ENCODE measurements at places on chromosomes 5 and 9.
A peak's percentile ranks its signal among the peaks of the same experiment; 100 is the strongest.

DNA sequence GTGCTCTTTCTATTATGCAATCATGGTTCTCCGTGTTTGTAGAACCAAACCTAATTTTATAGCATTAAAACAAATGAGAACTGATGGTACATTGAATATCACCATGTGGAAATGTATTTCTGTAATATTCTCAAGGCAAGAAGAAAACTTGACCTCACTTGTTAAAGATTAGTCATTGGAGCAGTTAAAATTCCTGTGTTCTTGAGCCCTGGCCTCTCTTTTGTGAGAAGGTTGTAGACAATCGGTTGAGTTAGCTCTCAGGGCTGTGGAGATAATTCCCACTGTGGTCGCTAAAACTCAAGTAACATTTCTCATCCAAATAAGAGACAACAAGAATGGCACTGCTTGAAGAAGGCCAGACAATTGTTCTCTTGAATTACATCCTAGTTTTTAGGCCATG, 216.0 kb upstream of the KLF4 start:
- no peak for DNase-seq

DNA sequence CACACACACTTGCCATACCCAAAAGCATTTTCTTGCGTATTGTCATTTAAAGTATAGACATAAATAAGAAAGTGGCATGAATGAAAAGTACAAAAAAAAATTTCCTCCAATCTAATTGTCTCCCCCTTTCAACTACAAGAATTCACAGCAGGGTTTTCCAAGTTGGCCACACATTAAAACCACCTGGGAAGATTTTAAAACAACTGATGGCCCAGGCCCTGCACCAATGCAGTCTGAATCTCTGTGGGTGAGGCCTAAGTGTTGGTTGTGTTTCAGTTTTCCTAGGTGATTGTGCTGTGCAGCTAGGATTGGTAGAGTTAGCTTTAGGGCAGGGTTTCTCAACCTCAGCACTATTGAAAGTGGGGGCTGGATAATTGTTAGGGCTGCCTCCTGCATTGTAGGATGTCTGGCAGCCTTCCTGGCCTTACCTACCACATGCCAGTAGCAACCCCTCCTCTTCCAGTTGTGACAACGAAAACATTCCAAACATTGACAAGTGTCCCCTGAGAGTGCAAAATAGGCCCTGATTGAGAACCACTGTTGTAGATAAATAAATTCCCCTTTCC, 337.1 kb downstream of the KIAA0825 start:
- no peak for DNase-seq

DNA sequence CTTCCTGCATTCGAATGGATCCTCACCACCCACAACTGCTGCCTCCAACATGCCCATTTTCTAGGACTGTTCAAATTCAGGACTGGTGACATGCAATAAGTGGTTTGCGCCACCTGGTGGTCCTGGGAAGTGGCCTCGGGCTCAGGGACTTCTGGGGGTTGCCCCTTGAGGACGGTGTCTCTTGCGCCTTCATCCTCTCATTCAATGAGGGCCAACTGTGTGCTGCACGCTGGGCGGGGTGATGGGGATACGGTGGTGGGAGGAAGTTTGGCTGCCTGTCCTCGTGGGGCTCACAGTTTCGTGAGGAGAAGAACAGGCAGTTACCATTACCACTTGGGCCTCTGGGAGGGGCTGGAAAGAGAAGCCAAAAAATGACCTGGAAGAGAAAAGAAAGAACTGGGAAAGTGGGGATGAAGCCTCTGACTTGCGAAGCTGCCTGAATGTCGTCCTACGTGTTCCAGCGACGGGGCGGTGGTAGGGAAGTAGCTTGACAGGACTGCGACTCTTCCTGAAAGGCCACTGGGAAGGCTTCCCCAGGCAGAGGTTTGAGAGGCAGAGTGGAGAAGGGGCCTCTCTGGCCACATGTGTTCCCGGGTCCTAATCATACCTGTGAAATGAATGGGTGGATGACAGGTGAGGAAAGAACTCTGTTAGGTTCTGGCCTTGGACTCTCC, 49.0 kb downstream of the PSD2 start:
- DNase-seq = peak; percentile 86

DNA sequence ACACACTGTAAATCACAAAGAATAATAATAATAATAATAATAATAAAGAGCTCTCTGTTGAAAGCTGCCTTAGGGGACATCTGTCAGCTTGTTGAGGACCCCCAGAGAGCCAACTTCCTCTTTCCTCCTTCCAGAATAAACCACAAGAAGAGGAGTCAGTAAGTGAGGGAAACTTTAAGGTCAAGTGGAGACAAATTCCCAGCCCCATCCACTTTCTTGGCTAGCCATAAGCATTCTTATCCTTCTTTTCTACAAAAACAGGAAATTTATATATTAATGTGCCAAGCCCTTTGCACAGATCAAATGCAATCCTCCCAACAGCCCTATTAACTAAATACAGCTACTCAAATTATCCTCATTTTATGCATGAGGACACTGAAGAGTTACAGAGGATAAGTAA, 9.4 kb upstream of the C5orf58 start:
- DNase-seq = no peak

GRCh38 chr5:148374690-148375360, 8.9 kb upstream of the FBXO38 start:
- DNase-seq = peak; percentile 56

DNA sequence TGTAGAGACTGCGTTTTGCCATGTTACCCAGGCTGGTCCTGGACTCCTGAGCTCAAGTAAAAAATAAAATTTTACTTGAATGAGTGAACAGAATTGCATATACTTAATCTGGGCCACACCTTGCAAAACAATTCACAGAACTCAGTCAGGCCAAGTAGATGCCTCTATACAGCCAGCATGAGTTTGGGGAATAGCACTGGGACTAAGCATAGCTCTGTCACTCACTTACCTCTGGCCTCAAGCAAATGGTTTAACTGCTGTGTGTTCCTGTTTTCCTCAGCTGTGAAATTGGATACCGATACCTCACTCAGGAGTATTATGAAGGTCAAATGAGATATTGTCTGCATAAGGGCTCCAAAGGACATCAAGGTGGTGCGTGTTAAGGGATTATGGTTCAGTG, 10.9 kb upstream of the FRMPD1 start:
- DNase-seq = no peak

- DNase-seq = no peak
Measured at GRCh38 chr5:142601432-142601831, 84.5 kb downstream of the FGF1 start.

DNA sequence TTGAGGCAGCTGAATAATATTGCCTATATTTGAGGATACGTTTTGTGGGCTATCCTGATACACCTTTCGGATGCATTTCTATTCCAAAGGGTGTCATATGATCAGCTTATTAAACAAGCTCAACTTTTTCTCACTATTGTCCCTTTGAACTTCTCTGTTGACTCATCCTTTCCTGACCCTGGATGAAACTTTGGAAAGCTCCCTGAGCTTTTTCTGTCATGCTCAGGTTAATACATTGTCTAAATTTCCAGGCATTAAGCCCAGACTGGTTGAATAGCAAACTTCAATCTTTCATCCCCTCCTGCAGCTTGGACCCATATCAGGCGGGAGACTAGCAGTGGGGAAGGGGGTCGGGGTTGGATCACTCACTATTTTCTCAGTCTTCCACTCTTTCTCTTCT, 104.9 kb upstream of the PTPN3 start:
- DNase-seq = no peak

DNA sequence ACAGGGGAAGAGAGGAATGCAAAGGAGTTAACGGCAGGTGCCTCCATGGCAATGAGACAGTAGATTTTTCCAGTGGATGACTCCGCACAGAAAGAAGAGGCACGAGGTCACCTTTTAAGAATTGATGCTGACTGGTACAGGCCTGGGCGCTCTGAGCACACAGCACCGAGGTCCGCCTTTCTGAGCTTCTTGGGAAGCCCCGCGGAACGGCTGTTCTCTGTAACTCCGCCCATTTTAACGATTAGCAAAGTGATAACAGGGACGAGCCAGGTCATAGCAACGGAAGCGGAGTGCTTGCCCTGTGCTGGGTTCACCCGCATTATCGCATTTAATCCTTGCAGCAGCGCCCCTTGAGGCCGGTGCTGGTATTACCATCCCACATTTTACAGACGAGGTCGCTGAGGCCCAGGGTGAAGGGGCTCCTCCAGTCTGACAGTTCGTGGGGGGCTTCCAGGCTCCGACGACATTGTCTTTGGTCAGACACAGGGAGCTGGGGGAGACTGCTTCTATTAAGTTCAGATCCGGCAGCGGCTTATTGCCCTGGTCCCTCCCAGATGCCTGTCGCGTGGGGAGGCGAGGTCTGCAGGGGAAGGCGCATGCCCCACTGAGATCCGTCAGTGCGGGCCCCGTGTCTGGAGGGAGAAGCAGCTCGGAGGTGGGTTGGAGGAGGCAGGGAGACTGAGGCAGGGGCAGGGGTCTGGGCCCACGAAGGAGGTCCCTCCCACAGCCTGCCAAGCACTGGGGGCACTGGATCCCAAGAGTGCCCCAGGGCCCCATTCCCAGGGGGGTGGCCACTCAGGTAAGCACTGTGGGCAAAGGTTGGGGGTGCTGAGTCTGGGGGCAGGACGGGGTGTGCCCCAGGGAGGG, 22.3 kb upstream of the HMCN2 start:
- DNase-seq = peak; percentile 80

GRCh38 chr5:120967366-120967765, 503.3 kb downstream of the PRR16 start:
- DNase-seq = no peak

DNA sequence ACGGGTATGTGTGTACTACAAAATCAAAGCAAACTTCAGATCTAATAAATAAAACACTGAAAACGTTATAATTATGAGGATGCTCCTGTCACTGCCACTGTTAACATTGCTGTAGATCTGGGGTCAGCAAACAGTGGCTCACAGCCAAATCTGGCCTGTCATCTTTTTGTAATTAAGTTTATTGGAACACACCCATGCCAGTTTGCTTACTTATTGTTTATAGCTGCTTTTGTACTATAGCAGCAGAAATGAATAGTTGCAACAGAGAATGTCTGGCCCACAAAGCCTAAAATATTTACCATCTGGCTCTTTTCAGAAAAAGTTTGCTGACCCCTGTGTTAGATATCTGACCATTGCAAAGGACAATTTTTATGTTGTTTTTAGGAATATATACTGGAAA, 32.1 kb downstream of the PRRC1 start:
- no peak for DNase-seq

DNA sequence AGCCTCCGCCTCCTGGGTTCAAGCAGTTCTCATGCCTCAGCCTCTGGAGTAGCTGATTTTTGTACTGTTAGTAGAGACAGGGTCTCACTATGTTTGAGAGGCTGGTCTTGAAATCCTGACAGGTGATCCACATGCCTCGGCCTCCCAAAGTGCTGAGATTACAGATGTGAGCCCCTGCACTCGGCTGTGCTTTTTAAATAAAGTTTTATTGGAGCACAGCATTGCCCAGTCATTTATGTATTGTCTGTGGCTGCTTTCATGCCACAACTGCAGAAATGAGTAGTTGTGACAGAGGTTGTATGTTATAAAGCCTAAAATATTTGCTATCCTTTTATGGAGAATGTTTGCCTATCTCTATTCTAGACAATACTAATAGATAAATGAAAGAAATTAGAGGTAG, 169.2 kb downstream of the AOPEP start:
- DNase-seq = no peak

- DNase-seq = no peak
Measured at GRCh38 chr9:16411311-16411710, 459.2 kb downstream of the BNC2 start.

GRCh38 chr9:109411798-109412352, 86.2 kb downstream of the PTPN3 start:
- no peak for DNase-seq

DNA sequence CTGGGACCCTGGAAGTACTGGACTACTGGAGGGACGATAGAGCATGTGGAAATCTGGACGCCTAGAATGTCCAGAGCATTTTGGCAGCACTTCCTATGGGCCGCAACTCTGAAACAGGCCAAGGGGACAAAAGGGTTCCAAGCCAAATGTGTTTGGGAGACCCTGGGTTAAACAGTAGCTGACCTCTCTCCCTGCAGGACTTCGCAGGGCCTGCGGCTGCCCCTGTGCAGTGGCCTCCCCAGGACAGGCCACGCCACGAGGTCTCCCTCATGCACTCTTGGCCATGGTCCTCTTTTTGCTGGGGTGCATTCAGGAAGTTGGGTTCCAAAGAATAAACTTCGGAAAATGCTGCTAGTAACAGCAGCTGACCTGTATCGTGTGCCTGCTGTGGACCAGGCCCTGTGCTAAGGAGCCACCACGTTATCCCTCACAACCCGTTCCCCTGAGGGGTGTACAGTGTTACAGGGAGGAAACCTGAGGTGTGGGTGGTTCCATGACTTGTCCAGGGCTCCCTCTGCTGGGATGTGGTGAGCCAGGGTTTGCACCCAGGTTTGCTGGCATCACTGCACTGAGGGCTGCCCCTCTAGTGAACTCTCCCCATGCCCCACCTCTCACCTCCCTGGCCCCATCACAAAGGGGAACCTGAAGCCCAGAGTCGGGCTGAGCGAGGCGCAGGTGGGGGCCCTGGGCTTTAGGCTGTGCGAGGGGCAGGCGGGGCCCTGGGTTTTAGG, 79.4 kb downstream of the AMBP start:
- DNase-seq = no peak
